Tibial nerve (tissue), 4 donors: ENCODE measurements at places on chromosomes 5 and 9. TPM values are rescaled to one million over a fixed set of nuclear protein-coding genes. Genes with fewer than 3 reads are reported as not detected.
A peak's percentile ranks its signal among the peaks of the same experiment; 100 is the strongest.

- DNase-seq: no peak
These were observed 202.7 kb downstream of the ATP10B start for GRCh38 chr5:160649304-160649703.

DNA sequence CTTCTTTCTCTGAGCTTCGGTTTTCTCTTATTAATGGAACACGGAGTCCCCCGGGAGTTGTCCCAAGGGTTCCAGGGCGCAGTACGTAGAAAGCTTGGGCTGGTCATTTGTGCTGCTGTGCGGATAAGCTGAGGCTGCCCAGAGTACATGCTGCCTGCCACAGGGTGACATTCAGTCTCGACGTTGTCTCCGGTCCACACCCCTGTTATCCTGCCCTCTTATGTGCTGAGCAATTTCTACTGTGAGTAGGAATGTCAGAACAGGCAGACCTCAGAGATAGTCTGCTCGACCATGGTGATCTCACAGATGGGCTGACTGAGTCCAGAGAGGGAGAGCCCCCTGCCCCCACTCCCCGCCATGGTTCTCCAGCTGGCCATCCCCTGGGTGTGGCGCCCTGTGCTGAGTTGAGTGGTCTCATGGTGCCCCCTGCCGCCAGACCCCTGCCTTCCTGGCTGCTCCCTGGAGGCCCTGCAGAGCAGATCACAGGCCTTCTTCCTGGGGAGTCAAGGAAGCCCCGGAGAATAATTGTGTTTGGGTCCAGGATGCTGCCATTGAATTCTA is 124.0 kb downstream of the RGS3 start:
- peak; percentile 52 for DNase-seq

GRCh38 chr9:3751125-3751758 is 225.4 kb upstream of the RFX3 start:
- no peak for DNase-seq

DNA sequence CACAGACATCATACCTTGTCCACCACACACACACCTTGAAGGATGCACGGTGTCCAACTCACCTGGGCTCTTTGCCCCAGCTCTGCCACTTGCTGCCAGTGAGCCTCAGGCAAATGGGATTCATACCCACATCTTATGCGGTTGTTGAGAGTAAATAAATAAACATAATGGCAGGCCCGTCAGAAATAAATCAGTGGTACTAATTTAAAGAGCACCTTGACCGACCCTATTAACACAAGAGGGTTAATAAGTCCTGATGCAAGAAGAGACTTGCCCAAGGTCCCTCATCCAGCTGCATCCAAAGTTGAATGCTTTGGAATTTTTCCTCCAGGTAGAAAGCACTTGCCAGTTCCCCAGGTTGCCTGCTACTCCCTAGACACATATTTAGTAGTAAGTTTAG is 11.6 kb upstream of the AKNA start:
- no peak for DNase-seq

GRCh38 chr5:1751026-1751863 is 48.4 kb downstream of the MRPL36 start:
- peak; percentile 9 for DNase-seq

- peak; percentile 56 for DNase-seq
These were observed 192.6 kb downstream of the TLE4 start for GRCh38 chr9:79764374-79764773.

- DNase-seq: no peak
These were observed 259.3 kb downstream of the CEMIP2 start for GRCh38 chr9:71509054-71509453.

GRCh38 chr5:109412981-109413402 is 3.2 kb upstream of the PJA2 start:
- no peak for DNase-seq

WDR38 gene
- total RNA-seq: not detected

EPB41L4A gene
- total RNA-seq: 10.6 TPM

DNA sequence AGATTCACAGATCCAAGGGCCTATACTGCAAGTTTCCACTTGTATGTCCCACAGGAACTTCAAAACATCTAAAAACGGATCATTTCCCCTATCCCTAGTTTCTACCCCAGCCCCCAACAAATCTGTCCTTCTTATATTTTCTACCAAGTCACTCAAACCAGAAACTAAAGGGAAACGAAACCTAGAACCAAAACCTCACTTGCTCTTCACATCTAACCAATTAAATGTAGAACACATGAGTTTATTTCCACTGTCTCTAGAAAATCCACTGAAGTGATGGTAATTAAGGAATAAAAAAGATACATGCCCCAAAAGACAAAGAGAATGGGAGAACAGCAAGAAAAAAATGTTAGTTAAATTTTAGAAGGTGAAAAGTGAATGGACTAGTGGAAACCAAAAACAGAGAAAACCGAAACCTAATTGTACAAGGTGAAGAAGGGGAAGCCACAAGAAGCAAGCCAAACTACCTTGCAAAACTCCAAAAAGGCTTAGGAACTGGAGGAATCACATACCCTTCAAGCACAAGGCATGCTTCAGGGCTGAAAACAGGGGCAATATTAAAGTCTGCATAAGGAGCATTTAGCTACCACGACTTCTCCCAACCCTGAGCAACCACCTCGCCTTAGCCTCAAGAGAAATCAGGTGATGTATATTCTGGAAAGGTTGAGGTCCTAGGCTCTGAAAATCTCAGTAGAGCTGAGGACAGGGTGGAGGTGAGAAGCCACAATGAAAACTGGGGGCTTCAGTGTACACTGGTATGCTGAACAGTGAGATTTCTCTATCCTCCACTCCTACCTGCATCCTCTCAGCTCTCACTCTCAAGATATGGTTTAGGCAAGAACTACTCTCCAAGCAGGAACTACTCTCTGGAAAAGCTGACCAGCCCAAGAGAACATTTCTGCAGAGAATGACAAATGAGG is 11.1 kb downstream of the SMU1 start:
- no peak for DNase-seq

DNA sequence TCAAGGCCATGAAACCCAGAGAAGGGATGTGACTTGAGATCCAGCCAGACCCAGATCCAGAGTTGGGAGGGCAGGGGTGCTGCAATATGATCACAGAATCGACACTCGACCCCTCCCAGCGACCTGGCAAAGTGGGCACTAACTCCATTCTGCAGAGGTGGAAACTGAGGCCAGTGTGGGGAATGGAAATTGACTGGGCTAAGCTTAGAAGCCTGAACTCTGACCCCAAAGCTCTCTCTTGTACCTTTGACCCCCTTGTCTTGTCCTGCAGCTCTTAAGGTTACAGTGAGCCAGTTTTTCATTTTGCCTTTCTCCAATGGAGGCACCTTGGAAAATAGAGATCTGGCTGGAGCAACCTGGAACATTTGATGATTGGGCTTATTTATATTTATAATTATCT is 14.5 kb upstream of the ERGIC1 start:
- DNase-seq: no peak

- DNase-seq: peak; percentile 8
These were observed at the start of gene ZFP2 for GRCh38 chr5:178895615-178896571. TSS of gene ZFP2 (plus strand) at chr5:178895913. CDS start at chr5:178931314, 35,401 bp downstream.

LIFR gene
- 145 TPM for total RNA-seq

GRCh38 chr9:112179816-112180215 is 4.7 kb upstream of the SUSD1 start:
- DNase-seq: no peak

N4BP3 gene
- 1.3 TPM for total RNA-seq

- DNase-seq: no peak
These were observed 653.7 kb downstream of the NR2F1-AS1 start for GRCh38 chr5:92927291-92927778.

DNA sequence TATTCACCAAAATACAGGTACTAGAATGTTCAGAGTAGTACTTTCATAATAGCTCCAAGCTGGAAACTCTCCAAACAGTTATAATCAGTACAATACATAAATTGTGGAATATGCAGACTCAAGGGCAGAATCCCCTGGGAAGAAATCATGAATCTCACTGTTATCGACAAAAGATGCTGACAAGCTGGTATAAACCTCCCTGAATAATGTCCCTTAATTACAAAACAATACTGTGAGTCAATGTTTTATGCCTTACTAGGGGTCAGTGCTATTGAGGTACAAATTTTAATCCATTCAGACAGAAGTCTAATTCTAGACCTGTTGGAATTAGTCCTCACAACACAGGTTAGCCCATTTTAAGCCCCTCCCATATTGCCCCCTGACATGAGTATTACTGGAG is 532.3 kb downstream of the DTWD2 start:
- DNase-seq: no peak

OLFML2A gene
- total RNA-seq: 328 TPM

DNA sequence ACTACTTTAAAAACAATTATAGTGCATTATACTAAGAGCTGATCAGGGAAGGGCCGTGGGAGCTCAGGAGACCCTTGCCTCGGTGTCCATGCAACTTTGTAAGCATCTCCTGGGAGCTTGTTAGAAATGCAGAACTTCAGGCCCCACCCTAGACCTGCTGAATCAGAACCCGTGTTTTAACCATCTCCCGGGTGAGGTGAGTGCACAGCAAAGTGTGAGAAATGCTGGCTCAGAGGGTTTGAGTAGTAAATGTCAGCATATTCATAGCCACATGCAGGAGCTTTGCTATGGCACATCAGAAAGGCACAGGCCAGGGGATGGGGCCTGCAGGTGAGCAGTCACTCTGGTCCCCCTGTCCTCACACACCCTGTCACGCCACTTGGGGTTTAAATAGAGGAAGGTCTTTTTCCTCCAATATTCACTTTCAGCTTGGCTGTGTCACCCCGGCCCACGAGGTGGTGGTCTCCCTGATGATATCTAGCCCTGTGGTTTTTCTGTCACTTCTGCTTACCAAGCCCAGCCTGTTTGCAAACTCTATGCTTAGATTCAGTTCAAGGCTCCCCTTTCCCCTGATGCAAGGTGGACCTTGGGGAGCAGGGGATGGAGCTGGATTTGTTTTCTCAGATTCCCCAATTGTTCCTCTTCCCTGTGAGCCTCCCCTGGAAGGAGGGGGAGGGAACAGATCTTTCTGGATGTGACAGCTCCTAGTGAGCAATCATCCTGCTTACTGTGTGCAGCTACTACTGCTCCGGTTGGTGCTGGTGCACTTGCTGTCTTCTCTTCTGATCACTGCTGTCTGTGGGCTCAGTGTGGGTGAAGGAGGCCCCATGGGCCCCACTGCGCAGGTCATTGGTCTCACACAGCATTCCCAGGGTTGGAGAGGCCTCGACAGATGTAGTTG is 51.8 kb upstream of the TGFBR1 start:
- no peak for DNase-seq

TMEM252 gene
- total RNA-seq: not detected

MYMK gene
- 8.3 TPM for total RNA-seq

ATP10B gene
- 45.9 TPM for total RNA-seq

DNA sequence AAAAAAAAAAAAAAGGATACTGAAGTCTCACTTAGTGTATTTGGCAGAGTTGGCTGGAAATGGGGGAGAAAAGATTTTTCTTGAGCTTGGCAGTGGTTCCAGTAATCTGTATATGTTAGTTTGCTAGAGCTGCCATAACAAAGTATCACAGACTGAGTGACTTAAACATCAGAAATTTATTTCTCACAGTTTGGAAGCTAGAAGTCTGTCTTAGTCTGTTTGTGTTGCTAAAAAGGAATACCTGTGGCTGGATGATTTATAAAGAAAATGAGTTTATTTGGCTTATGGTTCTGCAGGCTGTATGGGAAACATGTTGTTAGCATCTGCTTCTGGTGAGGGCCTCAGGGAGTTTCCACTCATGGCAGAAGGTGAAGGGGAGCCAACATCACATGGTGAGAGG is 89.6 kb upstream of the CEP78 start:
- DNase-seq: no peak

C5orf58 gene
- not detected for total RNA-seq

DNA sequence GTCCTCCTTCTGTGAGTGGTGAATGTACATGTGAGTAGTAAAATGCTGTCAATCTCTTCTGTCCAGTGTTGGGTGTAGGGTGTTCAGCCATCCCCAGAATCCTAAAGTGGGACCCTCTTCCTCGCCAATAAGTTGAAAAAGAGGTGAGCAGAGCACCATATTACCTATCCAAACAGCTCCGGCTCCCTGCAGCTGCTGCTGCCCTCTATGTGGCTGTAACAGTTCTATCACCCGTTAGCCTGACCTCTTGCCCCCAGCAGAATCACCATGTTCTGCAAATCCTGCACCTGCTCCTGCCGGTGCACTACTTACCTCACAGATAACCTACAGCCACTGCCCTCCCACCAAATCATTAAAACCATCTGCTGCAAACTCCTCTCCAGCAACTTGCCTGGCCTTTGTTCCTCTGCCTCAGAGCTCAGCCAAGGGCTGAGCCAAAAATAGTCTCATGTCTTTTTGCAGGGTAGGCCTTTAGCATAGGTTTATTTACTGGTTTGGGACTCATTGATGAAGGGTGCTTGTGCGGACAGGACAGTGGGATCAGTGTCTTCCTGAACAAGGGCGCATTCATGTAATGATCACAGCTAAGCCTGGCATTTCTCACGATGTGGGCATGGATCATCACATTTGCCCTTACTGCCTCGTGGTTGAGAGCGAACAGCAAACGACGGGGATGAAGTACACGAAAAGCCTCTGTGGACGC is 49.6 kb upstream of the CCL21 start:
- no peak for DNase-seq

CDC37L1 gene
- total RNA-seq: 28.5 TPM

DNA sequence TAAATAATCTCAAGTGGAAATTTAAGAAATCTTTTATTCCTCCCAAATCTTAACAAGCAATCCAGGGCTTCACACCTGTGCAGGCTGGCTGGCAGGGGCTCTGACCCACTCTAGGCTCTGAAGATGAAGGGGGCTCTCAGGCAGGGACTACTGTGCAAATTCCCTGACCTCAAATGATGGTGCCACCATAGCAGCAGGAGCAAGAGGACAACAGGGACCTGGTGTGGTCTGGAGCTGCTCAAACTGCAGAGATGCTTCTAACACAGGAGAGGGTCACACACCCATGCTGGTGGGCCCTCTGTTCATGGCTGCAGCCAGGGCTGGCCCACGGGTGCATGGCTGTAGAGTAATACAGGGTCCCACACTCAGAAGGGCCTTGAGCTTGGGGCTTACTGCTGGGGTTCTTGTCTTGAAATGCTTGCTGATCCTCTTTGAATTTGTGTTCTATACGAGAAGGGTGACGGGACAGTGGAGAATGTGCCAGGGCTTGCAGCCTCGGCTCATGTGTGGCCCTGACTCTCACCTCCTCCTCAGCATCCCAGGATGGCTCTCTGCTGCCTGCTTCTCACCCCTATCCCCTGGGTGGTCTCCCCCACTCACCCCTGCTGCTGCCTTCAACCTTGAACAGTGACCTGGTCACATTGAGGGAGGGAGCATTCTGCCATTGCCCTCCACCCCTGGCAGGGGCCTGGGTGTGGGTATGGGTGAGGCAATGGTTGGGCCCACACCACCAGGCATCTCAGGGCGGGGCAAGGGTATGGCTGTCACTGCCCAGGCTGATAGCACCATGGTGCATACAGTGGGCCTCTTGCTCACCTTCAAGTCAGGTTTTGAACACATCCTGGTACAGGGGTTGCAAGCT is 191.7 kb downstream of the FSTL4 start:
- DNase-seq: no peak

- no peak for DNase-seq
These were observed 17.7 kb upstream of the CPLX2 start for GRCh38 chr5:175853573-175854230.

SLC22A4 gene
- 2.2 TPM for total RNA-seq

DNA sequence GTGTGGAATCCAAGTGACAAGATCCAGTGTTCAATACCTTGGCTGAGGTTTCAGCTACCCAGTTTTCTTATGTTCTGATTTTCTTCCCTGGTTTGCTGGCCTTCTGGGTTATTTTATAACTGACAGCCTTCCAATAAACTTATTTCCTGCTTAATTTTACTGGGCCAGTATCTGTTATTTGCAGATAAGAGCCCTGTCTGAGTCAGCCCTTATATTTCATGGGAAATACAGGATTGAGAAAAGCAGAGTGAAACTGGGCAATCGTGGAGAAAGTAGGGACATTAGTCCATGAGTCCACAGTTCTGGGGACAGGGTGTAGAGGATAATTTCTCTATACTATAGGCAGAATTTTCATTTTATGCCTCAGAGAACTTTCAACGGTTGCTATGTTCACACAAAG is 32.3 kb downstream of the TMEM167A start:
- DNase-seq: no peak

AK8 gene
- 0.84 TPM for total RNA-seq
